T-helper 17 cell (primary cell): ENCODE measurements at places on chromosomes 5 and 9.

- no peak for DNase-seq
Observed at GRCh38 chr5:57887851-57888621, 405.4 kb upstream of the ACTBL2 start.

- no peak for DNase-seq
Observed at GRCh38 chr9:92941861-92942260, 5.5 kb upstream of the FGD3 start.

- DNase-seq: no peak
Observed at GRCh38 chr5:171632616-171633015, 153.0 kb upstream of the SMIM23 start.

DNA sequence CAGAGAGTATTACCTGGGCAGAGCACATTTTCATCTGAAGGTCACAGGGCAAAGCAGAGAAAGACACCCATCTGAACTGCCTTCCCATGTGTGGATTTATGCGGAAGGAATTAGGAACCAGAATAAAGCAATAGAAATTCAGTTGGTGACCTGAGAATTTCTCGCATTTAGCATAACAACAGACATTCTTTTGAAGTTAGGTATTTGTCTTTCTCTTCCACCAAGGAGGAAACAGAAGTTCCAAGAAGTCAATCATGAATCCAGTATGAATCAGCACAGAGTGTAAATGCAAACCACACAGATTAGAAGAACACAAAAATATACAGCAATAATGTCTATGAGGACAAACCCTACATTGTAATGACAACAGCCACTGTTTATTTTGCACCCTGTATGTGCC lies 515.2 kb upstream of the BRINP1 start:
- no peak for DNase-seq

DNA sequence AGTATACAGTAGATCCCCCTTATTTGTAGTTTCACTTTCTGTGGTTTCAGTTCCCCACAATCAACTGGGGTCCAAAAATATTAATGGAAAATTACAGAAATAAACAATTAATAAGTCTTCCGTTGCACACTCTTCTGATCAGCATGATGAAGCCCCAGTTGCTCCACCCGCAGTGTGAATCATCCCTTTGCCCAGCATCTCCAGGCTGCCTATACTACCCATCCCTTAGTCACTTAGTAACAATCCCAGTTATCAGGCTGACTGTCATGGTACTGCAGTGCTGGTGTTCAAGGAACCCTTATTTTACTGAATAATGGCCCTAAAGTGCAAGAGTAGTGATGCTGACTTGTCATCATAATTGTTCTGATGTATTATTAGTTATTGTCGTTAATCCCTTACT lies 28.9 kb downstream of the SHC3 start:
- no peak for DNase-seq

GRCh38 chr9:89621031-89621430 lies 16.2 kb downstream of the GADD45G start:
- DNase-seq: no peak

DNA sequence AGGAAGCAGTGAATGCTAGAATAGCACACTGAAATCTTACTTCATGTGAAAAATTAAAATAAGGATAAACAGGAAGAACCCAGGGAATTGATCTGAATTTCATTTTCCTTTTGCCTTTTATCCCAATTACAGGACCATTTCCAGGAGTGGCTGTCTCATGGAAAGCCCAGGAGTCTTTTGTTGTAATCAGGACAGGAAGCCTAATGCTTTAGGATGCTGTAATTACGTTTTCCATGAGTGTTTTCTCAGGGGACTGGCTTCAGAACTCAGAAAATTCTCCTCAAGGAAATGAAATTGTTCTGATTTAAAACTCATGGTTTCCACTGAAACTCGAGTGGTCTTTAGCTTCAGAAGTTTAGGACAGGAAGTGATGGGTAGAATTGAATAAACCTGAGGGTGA lies 56.6 kb upstream of the CAMK4 start:
- DNase-seq: no peak

DNA sequence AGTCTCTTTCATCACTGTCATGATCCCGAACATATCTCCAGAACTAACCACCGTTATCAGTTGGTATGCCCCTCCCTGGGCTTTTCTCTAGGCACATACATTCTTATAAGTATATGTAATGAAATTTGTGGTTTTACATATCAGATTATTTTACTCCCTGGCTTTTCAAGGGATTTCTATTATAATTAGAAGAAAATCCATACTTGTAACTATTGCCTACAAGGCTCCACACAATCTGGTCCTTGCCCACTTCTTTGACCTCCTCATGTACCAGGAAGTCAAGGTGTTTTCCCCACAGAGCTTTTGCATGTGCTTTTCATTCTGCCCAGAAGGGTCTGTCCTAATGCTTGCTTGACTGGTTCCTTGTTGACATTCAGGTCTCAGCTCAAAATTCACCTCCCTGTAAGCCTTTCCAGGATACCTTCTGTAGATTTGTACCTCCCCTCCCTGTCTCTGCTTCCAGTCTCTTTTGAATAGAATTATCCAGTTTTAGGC lies 33.6 kb upstream of the HSD17B4 start:
- DNase-seq: no peak

DNA sequence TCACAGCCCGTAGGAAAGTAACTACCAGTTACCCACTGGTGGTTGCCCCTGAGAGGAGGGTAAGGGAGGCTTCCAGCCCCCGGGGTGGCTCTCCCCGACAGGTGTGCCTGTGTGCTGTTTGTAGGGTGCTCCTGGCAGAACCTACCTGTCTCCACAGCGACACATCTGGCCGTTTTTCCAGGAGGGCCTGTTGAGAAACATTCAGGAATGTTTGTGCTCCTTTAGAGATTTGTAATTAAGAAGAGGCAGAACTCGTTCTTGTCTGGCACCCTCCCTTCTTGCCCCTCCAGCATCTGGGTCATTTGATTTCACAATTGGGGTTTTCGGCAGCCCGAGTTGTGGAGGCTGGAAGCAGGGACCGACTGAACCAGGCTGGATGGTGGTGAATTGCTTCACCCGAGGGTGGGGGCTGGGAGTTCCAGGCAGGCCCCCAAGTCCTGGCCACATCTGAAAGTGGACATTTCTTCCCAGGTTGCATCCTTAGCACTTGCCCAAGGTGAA lies 74.2 kb downstream of the WWC1 start:
- no peak for DNase-seq

- no peak for DNase-seq
Observed at GRCh38 chr9:105994970-105995369, 300.6 kb downstream of the TMEM38B start.

DNA sequence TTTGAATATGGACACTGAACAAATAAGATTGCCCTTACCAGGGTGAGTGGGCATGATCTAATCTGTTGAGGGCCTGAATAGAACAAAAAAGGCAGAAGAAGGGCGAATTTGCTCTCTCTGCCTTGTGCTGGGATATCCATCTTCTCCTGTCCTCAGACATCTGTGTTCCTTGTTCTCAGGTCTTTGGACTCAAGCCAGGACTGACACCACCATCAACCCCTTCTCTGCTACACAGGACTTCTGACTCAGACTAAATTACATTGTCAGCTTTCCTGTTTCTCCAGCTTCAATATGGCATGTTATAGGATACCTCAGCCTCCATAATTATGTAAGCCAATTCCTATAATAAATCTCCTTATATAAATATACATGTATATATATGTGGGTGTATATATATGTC lies 40.8 kb upstream of the SLCO6A1 start:
- DNase-seq: no peak

DNA sequence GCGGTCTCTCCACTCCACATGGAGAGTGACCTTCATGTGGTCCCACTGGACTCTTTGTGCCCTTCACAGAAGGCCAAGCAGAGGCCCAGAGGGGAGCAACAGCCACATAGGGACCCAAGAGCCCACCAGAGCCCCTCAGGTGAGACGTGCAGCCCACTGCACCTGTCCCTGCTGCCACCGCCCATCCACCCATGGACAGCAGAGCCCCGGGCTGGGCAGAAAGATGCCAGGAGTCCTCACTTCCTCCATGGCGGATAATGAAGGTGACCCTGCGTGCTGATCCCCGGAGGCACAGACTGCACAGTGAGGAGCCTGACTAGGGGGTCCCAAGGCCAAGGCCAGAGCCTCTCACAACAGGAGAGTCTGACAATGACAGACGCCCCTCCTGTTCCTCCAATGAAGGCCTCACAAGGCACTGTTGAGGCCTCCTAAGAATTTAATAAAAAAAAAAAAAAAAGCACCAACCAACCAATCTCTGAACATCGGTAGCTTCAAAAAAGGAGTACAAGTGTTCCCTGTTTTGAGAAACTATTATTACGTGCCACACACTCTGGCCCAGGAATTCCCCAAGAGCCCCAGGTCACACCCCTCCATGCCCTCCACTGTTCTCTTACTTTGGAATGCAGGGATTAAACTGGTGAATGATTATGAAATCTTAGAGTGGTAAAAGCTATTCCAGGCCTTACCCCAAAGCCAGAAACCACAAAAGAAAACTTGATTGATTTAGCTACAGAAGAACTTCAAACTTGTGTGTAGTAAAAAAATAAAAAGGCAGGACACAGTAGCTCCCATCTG lies 2.8 kb upstream of the PPP1R26 start:
- DNase-seq: no peak

GRCh38 chr9:23635276-23635675 lies 190.8 kb downstream of the ELAVL2 start:
- DNase-seq: no peak

- no peak for DNase-seq
Observed at GRCh38 chr5:41511241-41511640, 840 bp upstream of the PLCXD3 start.

DNA sequence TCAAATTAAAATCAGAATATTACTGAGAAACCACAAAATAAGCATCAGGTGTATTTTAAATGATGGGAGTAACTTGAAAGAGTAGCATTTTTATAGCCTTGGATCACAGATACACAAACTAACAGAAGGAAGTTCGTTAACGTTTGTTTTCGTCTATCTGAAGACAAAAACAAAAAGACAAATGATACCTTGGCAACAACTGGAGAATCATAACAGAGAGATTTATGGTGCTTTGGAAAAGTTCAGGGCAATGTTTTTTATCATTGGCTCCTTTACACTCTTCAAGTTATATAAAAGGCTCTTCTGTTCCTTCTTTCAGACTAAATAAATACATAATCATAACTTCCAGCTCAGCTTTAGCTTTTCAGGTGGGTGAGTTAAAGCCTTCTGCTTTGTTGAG lies 128.1 kb upstream of the VLDLR start:
- DNase-seq: no peak

DNA sequence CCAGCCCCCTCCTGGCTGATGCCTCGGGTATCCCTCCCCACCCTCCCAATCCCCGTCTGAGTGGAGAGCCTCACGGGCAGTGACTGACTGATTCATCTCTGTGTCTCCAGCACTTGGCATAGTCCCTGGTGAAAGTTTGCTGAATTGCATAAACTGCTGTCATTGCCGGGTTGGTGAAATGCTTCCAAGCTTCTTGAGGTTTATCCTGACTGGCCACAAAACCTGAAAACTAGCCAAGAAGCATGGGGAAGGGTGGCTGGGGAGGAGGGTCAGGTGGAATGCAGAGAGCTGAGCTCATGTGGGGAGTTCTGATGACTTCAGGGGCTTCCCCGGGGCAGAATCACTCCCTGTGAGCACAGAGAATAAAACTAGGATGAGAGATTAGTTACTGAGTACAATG lies 56.9 kb upstream of the GGTA1 start:
- no peak for DNase-seq
